MV-4-11 (cell line): ENCODE measurements at places on chromosomes 11 and 22.

DNA sequence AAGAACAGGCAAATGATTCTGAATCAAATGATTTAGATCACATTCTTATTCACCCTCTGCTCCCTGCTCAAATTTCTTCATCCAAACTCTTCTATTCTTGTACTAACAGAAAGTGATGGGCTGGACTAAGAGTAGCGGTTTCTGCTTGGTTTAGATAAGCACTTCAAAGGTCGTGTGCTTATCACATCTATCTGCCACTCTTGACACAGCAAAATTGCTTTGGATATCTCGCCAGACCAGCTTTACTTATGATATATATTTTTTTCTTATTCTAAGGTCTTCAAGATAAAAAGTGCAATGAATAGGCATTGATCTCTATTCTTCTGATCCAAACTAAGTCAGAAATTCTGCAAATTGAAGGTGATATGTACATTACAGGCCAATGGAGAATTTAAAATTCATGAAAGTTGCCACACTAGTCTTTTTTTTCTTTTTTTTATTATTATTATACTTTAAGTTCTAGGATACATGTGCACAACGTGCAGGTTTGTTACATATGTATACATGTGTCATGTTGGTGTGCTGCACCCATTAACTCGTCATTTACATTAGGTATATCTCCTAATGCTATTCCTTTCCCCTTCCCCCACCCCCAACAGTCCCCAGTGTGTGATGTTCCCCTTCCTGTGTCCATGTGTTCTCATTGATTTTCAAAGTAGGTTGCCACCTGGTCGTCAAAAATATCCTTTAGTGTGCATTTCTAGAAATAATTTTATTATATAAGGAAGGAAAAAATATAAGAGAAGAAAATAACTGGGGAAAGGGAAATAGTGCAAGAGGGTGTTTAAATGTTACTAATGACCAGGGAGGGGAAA, 1941.0 kb upstream of the RAG2 start:
- no peak for DNase-seq

- DNase-seq = no peak
These were observed 10.6 kb downstream of the MTFP1 start for GRCh38 chr22:30436196-30436595.

DNA sequence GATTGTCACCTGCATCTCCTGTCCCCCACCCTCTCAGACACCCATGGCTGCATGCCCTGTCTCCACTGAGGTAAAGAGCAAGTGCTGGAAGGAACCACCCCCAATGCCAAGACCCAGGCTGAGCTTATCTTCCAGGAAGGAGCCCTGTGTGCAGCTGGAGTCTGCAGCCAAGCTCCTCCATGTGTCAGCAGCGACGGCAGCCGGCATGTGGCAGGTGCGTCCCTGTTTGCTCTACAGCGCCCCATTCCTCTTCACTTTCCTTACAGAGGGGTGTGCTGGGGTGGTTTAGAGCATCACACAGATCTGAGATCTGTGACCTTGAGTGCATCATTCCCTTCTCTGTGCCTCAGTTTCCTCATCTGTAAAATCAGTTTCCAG, 7.7 kb upstream of the MN1 start:
- DNase-seq = no peak

DNA sequence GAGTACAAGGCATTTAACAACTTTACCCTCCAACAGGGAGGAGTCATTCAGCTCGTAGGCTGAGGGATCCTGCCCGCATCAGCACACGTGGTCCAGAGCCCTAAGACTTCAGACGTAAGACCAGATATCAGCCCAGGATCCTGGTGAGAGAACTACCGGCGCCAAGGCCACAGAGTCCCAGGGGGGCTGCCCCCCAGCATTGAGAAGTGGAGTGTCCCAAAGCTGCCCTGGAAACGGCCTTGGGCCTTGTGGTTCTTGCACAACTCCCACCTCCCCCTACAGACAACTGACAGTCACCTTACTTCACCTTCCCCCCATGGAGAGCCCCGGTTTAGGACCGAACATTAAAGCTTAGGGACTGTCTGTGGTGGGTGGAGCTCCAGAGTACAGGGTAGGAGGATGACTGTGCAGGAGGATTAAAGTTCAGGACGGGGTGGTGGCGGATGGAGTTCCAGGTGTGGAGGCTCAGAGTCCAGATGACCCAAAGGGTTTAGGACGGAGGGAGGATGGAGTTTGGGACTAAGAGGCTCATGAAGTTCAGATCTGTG, 1.0 kb downstream of the C11orf91 start:
- no peak for DNase-seq

GRCh38 chr22:46159777-46160176, 9.5 kb downstream of the PPARA start:
- DNase-seq = no peak

DNA sequence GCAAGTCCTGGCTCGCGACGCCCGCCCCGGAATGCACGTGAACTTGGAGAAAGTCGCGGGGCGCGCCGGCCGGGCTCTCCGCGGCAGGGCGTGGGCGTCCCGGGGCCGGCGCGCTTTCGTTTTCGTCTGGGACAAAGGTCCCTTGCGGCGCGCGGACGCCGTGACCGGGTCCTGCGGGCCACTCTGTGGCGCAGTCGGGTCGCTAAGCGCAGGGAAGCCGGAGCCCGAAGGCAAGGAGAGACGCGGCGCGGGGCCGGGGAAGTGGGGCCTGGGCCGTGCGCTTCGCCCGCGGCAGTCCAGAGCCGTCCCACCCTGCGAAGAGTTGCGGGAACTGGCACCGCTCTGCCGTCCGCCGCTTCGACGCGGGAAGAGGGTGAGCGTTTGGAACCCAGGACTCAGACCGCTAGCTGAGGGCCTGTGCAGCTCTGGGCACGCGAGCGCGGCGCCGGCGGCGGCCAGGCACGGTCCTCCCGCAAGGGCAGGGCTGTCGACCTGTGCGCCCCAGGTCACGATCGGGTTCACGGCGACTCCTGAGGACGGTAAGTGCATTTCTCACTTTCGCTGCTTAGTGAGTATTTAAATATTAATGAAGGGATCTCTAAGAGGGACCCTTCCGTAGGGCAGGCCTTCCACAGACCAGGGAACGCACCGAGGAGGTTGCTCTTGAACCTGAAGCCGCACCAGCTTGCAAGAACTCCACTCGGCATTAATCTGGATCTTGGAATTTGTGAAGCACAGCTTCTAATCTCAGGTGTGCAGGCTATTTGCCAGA, 78.0 kb upstream of the PPARA start:
- DNase-seq = no peak

DNA sequence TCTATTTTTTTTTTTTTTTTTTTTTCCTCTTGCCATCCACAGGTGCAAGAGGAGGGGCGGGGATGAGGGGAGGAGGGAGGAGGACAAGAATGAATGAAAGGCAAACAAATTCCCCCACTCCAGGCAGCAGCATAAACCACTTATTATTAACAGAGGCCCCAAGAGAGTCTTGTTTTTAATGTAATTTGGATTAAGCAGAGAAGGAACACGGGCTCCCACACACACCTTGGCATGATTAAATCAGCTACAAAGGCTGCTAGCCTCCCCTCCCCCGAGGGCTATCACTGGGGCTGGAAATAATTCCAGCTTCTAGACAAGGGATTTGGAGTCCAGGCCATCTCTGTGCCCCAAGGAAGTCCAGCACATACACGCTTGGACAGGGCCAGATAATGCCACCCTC, 93.4 kb upstream of the DRD2 start:
- DNase-seq = no peak

GRCh38 chr11:19811380-19811779, 98.7 kb downstream of the NAV2 start:
- DNase-seq = no peak

- DNase-seq = no peak
These were observed 7.8 kb downstream of the LDHAL6A start for GRCh38 chr11:18463439-18463838.

DNA sequence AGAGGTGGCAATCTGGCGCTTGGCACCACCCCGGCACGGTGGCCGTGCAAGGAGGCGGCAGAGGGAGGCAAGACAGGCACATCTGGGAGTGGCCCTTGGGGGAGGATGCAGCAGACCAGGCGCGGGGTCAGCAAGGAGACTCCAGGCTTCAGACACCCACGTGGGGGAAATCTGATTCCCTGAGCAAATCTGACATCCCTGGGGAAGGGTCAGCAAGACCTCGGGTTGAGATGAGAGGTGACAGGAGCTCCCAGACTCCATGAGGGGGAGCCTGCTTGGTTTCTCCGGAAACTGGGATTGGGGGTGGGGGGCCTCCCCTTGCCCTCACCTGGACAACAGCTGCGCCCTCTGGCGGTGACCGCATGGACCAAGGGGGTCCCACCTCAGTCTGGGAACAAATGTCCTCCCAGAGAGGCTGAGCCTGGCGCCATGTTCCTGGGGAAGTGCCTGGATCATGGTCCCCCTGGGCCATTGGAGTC, 4.0 kb upstream of the RCOR2 start:
- no peak for DNase-seq

DNA sequence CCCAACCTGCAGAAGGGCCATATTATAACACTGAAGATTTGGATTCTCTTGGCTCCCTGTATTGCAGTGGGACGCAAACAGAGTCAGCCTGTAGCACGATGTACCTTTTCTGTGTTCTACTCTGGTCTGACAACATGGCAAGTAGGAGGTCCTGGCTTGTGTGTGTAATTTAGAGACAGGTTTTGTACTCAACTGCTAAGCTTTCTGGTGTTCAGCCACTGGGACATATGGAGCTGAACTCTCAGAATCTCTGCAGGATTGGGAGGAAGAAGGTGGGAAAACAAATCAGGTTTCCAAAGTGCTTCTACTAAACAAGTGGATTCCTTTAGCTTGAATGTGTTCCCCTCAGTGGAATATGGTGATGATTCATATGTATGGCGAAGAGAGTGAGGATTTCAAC, 192.5 kb upstream of the MTMR2 start:
- DNase-seq = no peak

GRCh38 chr22:24118689-24119384, 62.5 kb upstream of the SUSD2 start:
- DNase-seq = no peak

DNA sequence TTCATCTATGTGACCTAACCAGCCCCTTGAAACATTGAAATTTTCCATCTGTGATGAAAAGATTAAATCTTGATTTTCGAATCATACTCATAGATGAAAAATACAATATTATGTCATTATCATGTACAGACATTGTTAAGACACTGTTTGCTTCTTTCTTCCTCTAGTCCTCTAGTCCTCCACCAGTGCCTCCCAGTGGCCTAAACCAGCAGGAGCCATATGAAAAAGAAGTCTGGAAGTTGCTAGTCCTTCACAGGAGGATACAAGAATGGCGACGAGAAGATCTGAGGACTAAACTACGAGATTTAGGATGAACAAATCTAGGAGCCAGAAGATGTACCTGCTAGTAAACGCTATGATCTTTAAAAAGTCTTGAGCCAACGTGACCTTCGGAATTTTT, 134.1 kb downstream of the SLC17A6 start:
- DNase-seq = no peak

- DNase-seq = peak; percentile 30
These were observed 38.4 kb upstream of the CLMP start for GRCh38 chr11:123233280-123233974.
